ENCODE measurements at places on chromosomes 12 and 14.
A peak's percentile ranks its signal among the peaks of the same experiment; 100 is the strongest.

- DNase-seq: no peak
Measured at GRCh38 chr14:44300916-44301315, 206.2 kb downstream of the FSCB start.

- DNase-seq: no peak
Measured at GRCh38 chr14:55819610-55820304, 239.8 kb downstream of the KTN1 start.

DNA sequence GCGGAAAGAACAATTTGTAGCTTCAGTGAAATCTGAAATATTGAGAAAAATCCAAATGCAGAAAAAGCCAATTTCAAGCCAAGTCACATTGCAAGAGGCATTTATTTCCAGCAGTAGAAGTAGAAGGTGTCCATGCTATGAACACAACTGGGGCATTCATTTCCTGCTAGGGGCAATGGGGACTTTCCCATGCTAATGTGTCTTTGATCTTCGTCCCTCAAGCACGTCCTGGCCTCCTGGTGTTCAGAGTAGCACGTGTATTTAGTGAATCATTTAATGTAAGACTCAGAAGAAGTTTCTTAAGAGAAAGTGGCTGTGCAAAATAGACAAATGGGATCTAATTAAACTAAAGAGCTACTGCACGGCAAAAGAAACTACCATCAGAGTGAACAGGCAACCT, 267.9 kb downstream of the TMEM132C start:
- DNase-seq: no peak

DNA sequence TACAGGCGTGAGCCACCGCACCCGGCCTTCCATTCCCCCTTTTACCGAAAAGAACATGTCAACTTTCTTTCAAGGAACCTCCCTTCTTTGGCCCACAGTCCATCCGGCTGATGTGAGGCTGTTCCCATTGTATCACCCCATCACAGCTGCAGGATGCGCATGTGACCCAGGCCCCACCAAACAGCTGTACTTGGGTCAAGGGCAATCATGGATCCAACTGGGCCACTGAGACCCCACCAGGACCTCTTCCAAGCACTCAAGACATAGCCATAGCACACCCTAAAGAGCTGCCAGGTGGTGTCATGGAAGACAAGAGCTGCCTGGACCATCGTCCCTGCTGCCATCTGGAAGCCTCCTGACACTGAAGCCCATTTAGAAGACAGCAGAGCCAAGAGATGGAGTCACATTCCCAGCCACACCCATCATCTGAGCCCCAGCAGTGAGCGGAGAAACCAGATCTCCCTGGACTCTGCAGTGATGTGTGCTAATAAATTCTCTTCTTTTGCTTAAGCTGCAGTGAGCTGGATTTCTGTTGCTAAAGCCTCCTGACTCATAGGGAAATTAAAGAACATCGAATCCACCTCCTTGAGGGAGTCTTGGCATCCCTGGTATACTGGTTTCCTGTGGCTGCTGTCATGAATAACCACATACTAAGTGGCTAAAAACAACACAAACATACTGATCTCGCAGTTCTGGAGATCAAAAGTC, 105.6 kb downstream of the KSR2 start:
- DNase-seq: no peak

GRCh38 chr12:117662620-117663395, 301.4 kb upstream of the NOS1 start:
- DNase-seq: no peak

GRCh38 chr12:107684990-107685359, 624 bp upstream of the PWP1 start:
- DNase-seq: no peak

DNA sequence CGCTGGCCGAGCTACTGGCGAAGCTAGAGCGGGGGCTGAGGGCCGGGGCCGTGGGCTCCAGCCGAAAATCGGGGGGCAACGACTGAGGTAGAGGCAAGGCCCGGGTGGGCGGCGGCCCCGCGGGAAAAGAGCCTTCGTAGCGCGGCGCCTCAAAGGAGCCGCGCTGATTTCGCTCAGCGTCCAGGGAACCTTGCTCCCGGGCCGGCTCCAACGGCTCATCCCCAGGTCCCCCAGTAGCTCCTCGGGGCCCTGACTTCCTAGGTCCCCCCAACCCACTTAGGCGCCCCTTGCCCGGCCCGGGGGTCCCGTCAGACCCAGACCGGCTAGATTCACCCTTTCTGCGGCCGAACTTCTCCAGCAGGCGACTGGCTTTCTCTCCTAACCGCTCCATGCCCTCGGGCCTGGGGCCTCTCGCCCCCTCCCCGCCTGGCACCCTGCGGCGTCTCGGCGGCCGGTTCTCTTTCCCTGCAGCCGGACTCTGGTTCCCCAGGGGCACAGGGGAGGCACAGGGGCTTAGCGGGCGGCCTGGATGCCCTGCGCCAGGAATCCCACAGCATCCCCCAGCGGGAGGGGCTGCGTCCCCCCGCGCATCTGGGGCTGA, 375 bp downstream of the AJUBA start:
- no peak for DNase-seq

DNA sequence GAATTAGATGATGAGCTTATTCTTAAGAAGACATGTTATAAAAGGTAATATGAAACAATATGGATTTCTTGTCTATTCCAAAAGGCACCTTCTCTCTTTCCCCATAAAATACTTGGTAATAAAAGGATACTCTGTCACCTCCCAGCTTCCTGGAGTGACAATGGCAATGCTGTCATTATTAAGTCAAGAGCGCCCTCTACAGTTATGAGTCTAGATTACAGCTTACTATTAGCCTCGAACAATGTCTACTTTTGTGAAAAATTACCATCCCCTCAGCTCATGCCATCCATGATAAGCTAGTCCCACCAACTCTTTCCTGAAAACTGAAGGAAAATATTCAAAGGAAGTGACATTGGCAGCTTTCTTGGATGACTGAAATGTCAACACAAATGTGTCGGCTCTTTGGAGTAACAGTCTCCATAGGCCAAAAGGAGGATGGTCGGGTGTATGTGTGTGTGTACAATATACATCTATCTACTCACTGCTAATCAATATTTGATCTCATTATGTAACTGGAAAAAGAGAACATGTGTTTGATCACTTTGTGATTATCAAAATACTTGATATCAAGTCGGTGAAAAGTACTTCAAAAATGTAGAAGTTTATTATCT, 48.7 kb upstream of the CDKN3 start:
- DNase-seq: peak; percentile 26

GRCh38 chr14:99171396-99171795, 100.6 kb downstream of the BCL11B start:
- DNase-seq: no peak
